ENCODE measurements at places on chromosomes 16 and 17.
A peak's percentile ranks its signal among the peaks of the same experiment; 100 is the strongest.

GRCh38 chr17:55706808-55707773 lies 15.6 kb downstream of the TMEM100 start:
- DNase-seq: no peak

- no peak for DNase-seq
Measured at GRCh38 chr16:3868556-3868955, 12.0 kb downstream of the CREBBP start.

GRCh38 chr16:53404959-53405358 lies 29.3 kb upstream of the RBL2 start:
- peak; percentile 5 for DNase-seq

DNA sequence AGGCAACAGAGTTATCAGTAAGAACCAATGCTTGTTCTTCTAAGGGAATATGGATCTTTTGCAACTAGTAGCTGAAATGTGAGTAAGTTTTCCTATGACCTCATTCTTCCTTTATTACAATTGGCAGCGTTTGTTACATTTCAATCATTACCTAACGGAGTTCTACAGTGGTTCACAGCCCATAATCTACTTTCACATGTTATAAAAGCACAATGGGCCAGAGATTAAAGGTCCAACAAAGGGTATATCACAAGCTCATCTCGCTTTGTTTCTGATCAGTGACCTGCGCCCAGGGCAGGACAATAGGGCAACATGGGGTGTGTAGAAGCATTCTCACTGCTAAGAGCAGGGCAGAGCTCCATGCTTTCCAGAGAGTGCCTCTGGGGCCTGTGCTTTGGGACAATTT lies 279.9 kb upstream of the DYNLRB2 start:
- no peak for DNase-seq

GRCh38 chr17:58413684-58414083 lies 3.6 kb downstream of the RNF43 start:
- no peak for DNase-seq

- DNase-seq: no peak
Measured at GRCh38 chr16:13594823-13595222, 325.1 kb upstream of the ERCC4 start.

- no peak for DNase-seq
Measured at GRCh38 chr17:54956791-54957190, 11.7 kb downstream of the COX11 start.

GRCh38 chr16:57781741-57782606 lies 20.3 kb downstream of the KIFC3 start:
- peak; percentile 89 for DNase-seq

DNA sequence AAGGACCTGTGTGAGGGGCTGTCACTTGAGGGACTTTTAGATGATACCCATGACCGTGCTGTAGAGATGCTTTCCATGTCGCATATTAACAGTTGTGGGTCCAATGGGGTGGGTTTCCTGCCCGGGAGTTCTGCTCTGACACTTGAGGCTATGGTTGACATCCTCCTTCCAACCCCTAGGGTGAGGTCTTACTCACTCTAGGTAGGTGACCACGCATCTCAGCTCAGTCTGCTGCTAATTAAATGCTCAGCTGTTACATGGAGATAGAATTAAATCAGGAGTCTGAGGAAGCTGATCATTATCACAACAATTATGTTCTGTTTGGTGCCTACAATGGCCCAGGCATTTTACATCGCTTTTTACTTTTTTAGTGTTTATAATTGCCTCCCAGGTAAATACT lies 40.2 kb downstream of the OSBPL7 start:
- DNase-seq: no peak

GRCh38 chr16:58121132-58121531 lies 8.0 kb downstream of the CFAP20 start:
- DNase-seq: no peak

GRCh38 chr16:12141073-12141951 lies 164.8 kb downstream of the SNX29 start:
- no peak for DNase-seq

DNA sequence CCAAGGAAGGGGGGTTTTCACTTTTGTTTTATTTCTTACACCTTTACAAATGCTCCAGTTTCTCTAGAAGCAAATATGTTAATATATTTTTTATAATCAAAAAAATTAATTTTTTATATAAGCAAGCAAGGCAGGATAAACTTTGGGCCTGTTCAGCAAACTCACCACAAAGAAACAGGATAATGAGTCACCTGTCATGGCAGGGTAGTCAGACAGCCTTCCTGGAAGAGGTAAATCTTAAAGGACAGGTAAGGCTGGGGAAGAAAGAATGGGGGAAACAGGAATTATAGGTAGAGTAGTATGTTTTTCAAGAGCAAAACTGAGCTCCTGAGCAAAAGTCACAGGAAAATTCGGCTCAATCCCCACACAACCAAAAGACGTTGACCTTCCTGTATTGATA lies 186.3 kb upstream of the SOX9 start:
- no peak for DNase-seq

GRCh38 chr16:2884041-2884451 lies 1.0 kb downstream of the FLYWCH2 start:
- DNase-seq: peak; percentile 32

DNA sequence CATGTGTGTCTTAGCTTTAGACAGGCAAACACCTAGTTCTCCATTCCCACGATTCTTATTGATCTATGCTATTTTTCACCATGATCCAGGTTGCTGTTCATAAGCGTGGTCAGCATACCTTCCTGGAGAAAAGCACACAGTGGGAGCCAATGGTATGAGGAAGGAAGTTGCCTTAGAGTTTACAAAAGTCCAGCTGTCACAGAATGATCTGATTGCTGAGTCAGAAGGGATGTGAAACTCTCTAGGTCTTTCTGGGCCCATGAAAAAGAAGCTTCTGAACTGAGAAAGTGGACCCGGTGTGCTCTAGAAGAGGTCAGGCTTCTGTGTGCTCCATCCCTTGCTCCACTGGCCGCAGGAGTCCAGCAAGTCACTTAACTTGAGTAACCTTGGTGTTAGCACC lies 71.0 kb upstream of the CCL1 start:
- no peak for DNase-seq

- DNase-seq: no peak
Measured at GRCh38 chr17:72345536-72345935, 224.7 kb downstream of the SOX9 start.

DNA sequence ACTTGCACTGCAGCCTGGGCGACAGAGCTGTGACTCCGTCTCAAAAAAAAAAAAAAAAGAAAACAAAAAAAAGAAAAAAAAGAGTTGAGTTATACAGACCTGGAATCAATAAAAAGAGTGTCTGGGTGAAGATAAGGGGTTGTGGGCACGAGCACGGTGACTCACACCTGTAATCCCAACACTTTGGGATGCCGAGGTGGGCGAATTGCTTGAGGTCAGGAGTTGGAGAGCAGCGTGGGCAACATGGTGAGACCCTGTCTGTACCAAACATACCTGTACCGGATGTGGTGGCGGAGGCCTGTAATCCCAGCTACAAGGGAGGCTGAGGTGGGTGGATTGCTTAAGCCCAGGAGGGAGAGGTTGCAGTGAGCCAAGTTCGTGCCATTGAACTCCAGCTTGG lies 1.3 kb upstream of the TRAP1 start:
- no peak for DNase-seq

DNA sequence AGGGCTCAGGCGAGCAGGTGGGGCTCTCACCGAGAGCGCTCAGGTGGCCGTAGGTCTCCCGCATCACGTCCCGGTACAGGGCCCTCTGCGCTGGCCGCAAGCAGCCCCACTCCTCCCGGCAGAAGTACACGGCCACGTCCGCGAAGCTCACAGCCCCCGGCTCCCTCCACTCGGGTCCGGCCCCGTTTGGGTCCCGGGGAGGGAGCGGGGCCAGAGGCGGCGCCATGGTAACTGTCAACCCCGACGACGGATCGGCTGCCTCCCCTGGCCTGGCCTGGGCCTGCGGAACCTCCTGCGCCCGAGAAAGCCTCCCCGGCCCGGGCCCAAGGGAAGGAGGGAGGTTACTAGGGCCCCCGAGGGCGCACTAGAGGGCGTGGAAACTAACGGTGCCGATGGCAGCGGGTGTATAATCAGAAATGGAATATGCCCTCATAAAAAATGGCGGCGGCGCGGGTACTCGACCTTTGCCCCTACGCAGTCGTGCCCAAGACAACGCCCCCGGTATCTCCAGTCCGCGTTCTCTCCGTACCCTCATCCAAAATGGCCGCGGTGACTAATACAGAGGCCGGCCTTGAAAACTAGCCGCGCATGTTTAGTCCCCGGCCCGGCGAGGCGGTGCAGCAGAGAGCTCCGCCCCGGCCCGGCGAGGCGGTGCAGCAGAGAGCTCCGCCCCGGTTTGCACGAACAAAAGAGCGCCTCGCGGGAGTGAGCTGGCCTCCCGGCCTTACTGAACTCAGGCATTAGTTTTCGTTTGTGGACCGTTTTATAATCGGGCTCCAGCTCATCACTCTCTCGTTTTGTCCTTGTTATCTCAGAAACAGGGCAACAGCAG lies at the start of gene ZNF764:
ZNF764 (minus strand) TSS at position 418 of the 832 bp plus-strand sequence; CDS start at position 226, 192 bp downstream.
- peak; percentile 99 for DNase-seq

DNA sequence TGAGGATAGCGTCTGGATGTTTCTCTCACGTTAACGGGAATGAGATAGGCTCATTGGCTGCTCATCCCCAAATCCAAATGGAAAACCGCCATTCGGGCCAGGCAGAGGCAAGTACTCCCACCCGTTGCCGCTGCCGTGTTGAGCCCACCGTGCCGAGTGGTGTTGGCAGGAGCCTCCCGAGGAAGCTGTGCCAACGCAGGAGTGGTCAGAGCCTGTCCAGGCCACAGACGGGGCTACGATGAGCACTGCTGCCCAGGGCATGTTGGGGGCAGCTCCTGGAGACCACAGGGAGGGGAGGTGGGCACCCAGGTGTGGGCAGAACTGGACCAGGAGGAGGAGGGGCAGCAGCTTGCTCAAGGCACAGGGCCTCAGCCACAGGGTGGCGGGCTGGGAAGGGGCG lies 72.0 kb downstream of the KLHDC4 start:
- no peak for DNase-seq

DNA sequence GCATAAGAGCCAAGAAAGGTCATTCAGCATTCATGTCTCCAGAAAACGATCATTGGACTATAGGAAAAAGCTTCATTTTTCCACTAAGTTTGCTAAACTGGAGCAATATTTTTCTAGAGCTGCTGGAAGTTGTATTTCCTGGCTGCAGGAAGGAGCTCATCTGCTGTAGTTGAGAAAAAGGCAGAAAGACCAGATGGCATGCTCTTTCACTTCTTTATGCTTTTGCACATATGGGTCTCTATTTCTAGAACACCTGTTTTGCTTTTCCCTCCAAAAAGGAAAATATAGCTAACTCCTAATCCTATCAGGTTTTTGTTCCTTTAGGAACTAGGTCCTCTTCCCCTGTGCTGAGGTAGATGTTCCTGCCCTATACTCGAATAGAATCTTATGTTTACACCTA lies 61.9 kb upstream of the HLF start:
- DNase-seq: no peak

DNA sequence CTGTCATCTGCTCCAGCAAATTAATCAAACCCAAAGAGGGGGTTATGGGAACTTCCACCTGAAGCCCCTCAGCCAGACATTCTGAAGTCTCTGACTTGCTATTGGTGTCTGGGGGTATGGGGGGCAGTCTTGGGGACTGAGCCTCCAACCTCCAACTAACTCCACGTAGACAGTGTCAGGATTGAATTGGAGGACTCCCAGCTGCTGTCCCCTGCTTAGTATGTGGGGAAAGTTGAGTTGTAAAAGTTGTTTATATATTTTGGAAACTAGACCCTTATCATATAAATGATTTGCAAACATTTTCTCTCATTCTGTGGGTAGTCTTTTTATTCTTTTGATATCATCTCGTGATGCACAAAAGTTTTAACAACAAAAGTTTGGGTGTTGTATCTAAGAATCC lies 689.2 kb downstream of the WWOX start:
- no peak for DNase-seq

DNA sequence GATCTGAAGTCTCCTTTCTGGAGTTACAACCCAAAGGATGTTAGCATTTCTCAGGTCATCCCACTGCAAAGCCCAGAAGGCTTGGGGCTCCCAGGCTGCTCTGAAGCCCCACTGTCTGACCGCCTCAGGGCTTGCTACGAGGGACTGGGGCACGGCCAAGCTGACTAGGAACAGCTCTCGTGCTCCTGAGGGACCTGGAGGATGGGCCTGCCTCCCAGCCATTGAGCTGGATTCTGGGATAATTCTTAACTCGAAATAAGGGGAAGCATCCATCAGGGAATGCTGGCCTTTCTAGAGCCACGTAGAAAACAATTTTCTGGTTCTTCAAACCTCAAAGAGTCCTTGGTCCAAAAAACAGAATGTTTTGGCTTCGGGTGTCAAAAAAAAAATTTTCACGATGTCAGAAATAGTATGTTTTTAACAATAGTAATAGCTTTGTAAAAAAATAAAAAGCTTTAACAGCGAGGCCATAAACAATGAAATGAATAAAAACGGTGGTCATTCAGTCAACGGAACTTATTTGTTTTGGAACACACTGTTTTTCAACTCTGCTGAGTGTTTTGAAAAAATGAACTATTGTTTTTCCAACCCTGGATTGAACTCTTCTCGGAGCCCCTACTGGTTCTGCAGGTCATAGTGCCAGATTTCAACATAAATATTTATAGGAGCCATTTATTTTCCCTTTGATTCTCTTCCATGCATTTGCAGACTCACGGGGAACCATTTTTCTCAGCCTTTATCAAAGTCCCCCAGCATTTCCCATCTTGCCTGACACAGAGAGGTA lies 16.4 kb upstream of the HERPUD1 start:
- DNase-seq: no peak

- DNase-seq: no peak
Measured at GRCh38 chr17:45430738-45431530, 1.7 kb downstream of the ARHGAP27 start.

DNA sequence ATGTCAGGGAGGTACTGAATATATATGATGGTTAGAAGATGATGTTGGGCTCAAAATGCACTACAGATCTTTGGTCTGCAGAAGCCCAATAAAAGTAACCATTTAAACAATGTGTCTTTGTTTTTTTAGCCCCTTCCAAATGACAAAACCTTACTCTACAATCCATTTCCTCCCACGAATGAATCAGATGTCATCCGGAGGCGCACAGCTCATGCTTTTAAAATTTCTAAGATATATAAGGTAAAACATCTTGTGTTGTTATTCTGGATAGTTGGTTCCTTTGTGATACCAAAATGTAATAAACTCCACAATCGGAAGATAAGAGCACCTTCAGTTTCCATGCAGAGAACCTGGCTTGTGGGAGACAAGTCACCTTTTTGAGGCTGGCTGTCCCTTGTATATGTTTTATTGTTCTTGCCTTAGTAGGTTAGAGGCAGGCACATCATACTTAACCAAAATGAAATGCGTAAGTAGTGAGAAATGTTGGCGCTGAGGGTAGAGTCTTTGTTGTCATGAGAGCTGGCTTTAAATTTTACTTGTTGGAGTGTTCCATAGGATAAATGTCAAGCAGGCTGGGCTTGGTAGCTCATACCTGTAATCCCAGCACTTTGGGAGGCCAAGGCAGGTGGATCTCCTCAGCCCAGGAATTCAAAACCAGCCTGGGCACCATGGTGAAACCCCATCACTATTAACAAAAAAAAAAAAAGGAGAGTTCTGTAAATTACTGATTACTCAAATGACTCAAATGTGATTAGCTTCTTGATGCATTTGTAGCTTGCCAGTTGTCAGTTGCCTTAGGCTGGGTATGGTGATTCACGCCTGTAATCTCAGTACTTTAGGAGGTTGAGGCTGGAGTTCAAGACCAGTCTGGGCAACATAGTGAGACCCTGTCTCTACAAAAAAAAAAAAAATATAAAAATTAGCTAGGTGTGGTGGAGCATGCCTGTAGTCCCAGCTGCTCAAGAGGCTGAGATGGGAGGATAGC lies 19.7 kb upstream of the SNTB2 start:
- no peak for DNase-seq
